Heart right ventricle (tissue), 16 donors: ENCODE measurements at places on chromosomes 16 and 17. TPM values are rescaled to one million over a fixed set of nuclear protein-coding genes. Genes with fewer than 3 reads are reported as not detected.

- no peak overlapping the region for H3K27ac ChIP-seq
- H3K36me3 ChIP-seq = no peaks in the 10 kb centered on the region
- DNase-seq = no peak
- peaks cover 9% of the 10 kb centered on the region for H3K27me3 ChIP-seq
- H3K4me3 ChIP-seq = no peak overlapping the region
Observed at GRCh38 chr16:25952983-25953382, 261.2 kb downstream of the HS3ST4 start.

- no peak for DNase-seq
- no peak overlapping the region for H3K27ac ChIP-seq
- H3K27me3 ChIP-seq = no peaks in the 10 kb centered on the region
- H3K4me1 ChIP-seq = no peaks in the 10 kb centered on the region
- H3K36me3 ChIP-seq = no peaks in the 10 kb centered on the region
Observed at GRCh38 chr16:27359051-27359450, 42.9 kb upstream of the IL21R start.

- H3K4me1 ChIP-seq = peaks cover 59% of the 10 kb centered on the region
- H3K4me3 ChIP-seq = no peak overlapping the region
- H3K36me3 ChIP-seq = no peaks in the 10 kb centered on the region
Observed at GRCh38 chr16:27246439-27246838, 22.1 kb downstream of the NSMCE1 start.

DNA sequence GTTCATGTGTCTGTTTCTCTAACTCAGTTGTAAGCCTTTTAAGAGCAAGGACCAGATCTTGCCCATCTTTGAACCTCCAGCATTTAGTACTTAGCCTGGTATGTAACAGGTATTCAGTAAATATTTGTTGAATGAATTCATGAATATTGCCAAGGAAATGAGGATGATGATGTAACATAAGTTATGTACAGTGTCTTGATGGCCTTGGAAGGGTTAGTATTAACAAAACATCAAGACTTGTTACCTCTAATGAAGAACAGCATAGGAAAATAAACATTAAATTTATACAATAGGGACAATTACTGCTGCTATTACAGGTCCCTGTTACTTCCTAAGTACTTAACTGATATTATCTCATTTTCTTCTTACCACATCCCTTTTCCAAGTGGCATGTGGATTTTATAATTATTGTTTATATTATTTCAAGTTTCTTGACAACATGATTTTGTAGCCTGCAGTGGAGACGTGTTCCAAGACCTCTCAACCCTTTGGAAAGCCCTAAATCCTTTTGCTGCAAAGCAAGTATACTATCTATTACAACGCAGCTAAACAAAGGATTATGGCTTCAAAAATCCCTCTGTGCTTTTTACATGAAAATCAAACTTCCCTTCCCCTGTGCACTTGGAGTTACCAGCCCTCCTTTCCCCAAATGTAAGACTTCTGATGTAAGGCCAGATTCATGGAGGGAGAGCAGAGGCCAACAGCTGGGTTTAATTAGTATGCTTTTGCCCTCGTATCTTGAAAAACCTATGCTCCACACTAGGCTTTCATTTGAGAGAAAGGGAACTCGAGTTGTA lies 77.4 kb upstream of the SMIM36 start:
- H3K4me3 ChIP-seq = no peak overlapping the region
- no peak for DNase-seq
- peaks cover 13% of the 10 kb centered on the region for H3K4me1 ChIP-seq
- H3K27me3 ChIP-seq = no peaks in the 10 kb centered on the region
- H3K27ac ChIP-seq = no peak overlapping the region

- H3K4me1 ChIP-seq = peaks cover 19% of the 10 kb centered on the region
- H3K27me3 ChIP-seq = no peaks in the 10 kb centered on the region
- no peaks in the 10 kb centered on the region for H3K36me3 ChIP-seq
Observed at GRCh38 chr17:70139449-70139993, 29.8 kb upstream of the KCNJ2 start.

EIF3C gene
- total RNA-seq = 422 TPM
